Pulmonary artery endothelial cell (primary cell): ENCODE measurements at places on chromosomes 1 and 21. TPM values are rescaled to one million over a fixed set of nuclear protein-coding genes. Genes with fewer than 3 reads are reported as not detected.

GRCh38 chr1:200867018-200867811, 5.6 kb upstream of the GPR25 start:
- DNase-seq, result no peak

- peak; percentile 41 for DNase-seq
These were observed 40.7 kb upstream of the PRKACB start for GRCh38 chr1:84103197-84103992.

DNA sequence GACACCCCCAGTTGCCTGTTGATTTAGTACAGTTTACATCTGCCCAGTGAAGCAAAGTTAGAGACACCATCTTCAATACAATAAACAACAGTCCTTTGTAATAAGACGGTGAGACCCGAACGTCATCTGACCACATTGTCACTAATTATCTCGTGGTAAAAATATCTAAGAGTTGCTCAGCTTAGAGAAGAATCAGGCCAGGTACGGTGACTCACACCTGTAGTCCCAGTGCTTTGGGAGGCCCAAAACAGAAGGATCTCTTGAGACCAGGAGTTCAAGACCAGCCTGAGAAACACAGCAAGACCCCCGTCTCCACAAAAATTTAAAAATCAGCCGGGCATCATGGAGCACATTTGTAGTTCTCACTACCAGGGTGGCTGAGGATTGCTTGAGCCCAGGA, 53.5 kb downstream of the CD34 start:
- DNase-seq, result no peak

The PLPP3 gene
- 18.5 and 28.6 TPM in 2 replicates for total RNA-seq

- no peak for DNase-seq
These were observed 7.4 kb downstream of the HDAC1 start for GRCh38 chr1:32299327-32299726.

GRCh38 chr1:188669728-188670382, 1807.8 kb downstream of the BRINP3 start:
- DNase-seq, result no peak

DNA sequence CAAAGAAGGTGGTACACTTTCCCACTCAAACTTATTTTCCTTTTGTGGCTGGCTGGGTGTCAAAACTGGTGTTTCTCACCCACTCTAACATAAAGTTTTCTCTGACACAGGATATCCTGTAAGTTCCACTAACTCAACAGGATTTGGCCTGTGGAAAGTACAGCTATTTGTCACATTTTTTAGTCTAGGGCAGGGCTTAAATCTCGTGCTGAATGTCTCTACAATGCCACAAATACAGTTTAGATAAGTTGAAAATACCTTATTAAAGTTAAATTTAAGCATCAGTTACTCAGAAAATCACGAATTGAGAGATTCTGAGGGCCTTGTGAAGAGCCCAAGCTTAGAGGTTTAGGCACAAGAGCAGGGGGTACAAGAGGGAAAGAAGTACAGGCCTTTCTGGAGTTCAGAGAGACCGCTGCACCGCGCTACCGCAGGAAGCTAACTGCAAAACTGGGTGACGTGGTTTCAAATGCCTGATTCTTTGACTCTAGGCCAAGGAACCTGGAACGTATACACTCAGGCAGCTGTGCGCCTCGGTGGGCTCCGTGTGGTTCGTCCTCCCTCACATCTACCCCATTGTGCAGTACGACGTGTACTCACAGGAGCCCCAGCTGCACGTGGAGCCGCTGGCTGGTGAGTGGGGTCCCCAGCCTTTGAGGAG, 23.4 kb upstream of the PWP2 start:
- peak; percentile 41 for DNase-seq

The GSTM1 gene
- not detected in 2 replicates for total RNA-seq

GRCh38 chr1:183281039-183281438, 95.0 kb downstream of the LAMC2 start:
- no peak for DNase-seq

GRCh38 chr21:45551316-45551715, 9.1 kb upstream of the SLC19A1 start:
- peak; percentile 82 for DNase-seq

The FBLIM1 gene
- total RNA-seq, result 311 and 321 TPM in 2 replicates

DNA sequence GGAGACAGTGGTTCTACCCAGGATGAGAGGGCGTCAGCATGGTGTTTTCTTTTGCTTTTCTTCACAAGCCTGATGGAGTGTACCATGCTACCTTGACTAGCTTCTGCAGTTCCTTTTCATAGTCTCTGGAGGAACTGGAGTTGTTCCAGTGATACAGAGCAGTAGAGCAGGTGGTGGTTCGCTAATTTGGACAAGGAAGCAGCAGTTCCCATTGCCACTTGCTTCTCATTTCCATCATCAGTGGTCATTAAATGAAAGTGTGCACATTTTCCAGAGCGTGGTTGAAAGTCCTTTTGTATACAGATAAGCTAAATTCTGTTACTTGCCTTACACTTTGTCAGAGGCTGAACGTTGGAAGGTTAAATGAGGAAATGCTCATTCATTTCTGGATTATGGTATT, 182.3 kb downstream of the C1orf21 start:
- no peak for DNase-seq

The RAB42 gene
- 1.7 and 2.0 TPM in 2 replicates for total RNA-seq

DNA sequence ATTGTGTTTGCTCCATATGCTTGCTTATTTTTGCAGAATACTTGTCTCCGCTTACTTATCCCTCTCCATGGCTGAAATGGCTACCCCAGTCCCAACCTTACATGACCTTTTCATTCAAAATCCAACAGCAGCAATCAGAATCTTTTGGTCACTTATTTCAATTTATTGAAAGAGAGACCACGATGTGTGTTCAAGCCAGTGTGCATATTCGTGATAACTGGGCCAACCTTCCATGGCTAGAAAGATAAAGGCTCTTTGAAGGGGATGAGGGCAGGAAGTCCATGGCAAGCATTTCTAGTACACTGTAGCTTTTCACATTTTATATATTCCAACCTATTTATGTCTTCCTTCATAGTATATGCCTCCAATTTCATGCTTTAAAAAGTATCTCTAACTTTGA, 23.1 kb downstream of the HSD11B1 start:
- DNase-seq, result no peak

GRCh38 chr1:19255288-19255687, 3.7 kb downstream of the MRTO4 start:
- DNase-seq, result no peak

The COL9A2 gene
- 0.13 and 0.60 TPM in 2 replicates for total RNA-seq

The CYP4Z1 gene
- total RNA-seq, result not detected in 2 replicates

GRCh38 chr1:192802406-192802805, 6.4 kb upstream of the RGS2 start:
- DNase-seq, result no peak

The OR2L2 gene
- 0.07 TPM in 1 of 2 replicates, not detected in the other for total RNA-seq

DNA sequence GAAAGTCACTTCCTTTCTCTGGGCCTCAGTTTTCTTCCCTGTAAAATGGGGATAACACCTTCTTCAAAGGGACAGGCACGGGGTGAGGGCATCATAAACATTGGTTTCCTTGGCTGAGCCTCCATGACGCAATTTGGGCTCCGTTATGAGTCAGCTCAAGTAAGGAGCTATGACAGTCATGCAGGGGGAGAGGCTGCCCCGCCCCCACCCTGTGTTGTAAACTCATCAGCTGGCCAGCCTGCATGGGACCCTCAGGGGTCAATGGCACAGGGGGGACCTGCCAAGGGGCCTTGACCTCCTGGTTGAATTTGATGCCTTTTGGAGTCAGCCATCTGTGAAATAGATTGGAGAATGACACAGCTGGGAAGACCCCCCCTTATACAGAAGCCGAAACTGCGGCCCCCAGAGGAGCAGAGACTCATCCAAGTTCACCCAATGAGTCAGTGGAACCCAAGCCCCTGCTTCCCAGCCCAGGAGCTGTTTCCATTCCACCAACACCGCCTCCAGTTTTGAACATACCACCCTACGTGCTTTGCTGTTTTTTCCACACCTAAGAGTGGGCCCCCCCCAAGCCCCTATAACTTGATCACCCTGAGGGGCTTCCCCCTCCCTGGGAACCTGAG, 36.8 kb upstream of the RUNX3 start:
- DNase-seq, result no peak

DNA sequence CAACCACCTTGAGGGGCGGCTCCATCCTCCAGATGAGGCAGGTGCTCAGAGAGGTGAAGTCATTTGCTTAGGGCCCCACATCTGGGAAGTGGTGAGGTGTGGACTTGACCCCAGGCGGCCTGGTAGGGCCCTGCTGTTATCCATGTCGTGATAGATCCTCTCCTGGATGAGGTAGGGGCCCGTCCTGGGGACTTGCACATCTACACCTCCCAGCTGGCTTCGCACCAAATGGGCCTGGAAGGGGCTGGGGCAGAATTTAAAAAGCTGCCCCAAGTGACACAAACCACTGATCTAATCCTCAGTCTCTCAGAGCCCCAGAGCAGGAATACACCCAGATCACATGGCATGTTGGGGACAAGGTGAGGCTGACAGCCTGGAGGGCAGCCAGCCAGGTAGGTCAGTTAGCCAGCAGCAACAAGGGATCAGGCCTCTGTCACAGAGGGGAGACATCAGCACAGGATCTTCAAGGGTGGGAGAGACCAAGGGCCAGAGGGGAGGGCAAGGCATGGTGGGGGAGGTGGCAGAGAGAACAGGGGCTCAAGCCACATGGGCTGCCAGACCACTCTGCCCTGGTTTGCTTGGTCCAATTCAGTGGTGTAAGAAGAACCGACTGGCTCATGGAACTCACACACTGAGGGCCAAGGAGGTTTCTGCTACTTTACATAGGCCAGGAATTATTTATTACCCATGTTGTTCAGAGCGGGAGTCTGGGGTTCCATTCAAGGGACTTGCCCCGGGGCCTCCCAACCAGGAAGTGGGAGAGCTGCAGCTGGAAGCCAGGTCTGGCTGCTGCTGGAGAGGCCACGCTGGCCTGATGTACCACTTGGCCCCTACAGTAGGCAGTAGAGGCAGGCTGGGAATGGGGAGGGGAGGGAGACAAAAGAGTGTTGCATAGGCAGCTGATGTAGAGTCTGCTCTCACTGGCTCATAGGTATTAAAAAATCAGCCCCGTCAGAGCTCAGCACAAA, 12.1 kb downstream of the LRP8 start:
- DNase-seq, result no peak

- DNase-seq, result no peak
These were observed 8.8 kb upstream of the SRP9 start for GRCh38 chr1:225768662-225769426.

The ACBD6 gene
- total RNA-seq, result 53.3 and 78.5 TPM in 2 replicates

The TNFRSF25 gene
- total RNA-seq, result 8.4 and 8.8 TPM in 2 replicates

DNA sequence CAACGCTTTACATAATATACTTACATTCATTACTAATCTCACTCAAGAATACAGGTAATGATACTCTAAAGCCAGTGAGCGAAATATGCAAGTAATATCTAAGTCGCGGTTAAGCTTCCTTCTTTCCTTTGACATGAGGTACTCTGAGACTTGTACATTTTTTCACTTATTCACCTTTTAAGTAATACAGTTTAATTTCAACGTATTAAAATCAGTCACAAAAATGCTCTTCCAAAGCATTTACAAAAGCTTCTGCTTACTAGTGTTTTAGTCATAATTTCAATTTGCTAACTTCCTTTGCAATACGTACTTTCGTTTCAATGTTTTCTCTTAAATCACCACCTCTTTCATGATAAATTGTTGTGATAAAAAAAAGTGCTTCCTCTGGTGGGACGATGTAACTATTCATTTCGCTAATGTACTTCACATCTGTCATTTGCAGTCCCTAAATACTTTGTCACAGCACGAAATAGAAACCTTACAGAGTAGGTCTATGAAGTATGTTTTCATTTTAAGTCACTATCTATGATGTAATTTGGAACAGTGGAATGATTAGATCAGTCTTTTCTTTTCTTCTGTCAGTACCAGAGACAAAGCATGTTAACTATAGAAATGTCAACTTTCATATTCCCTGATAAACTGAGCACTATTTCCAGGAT, 34.0 kb upstream of the ADGRL4 start:
- DNase-seq, result no peak

DNA sequence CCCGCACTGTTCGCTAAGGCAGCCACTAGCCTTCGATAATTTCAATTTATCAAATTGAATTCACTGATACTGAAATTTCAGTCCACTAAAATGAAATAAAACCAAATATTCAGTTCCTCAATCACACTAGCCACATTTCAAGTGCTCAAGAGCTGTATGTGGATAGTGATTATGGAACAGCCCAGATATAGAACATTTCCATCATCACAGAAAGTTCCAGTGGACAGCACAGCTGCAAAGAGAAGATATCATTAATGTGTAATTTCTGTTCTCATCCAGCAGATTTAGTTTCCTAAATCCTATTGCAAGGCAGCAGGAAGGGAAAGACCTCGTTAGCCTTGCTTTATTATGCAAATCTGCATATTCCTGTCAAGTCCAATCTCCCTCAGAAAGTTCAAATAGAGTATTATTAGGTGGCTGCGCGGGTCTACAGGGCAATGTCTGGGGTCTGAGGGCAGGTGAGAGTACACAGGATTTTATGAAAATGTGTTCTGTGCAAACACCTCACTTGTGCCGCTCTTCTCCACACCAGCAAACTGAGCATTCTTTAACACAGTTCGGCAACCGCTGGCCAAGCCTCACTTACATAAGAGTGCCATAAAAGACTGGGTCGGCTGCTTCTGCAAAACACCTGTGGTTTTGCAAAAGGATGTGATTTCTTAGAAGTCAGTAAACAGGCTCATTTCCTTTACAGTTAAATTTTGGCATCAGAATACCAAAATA, 22.4 kb downstream of the CAPZB start:
- DNase-seq, result no peak

DNA sequence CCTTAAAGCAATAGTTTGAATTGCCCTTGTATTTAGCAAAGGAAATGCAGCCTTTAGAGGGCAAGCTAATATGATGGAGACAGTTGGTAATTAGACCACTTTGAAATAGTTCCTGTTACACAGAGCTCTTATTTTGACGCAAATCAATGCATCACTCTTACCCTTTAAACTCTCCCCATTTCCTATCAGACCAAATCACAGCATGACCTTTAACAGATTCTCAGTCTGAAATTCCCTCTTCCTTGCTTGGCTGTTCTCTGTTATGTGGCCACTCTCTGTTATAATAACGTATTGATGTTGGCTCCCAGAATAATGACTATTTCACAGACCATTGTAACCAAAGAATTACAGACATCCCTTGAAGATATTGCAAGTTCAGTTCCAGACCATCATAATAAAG, 66.9 kb upstream of the NGF start:
- DNase-seq, result no peak

DNA sequence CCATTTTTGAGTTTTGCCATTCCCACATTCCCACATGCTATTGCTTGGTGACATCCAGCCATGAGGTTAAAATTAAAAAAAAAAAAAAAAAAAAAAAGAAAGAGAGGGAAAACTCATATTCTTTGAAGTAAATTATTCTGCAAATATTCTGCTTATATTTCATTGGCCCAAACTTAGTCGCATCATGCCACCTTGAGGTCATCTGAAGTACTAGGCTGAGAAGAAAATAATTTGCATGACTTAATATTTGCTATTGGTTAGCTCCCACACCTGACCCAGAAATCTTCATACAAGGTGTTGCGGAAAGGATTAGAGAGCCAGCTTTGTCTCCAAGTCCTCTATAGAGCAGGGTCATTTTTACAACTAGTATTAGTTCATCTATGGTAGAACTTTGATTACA, 2206.0 kb downstream of the MRPL39 start:
- no peak for DNase-seq

The AHCTF1 gene
- total RNA-seq, result 26.1 and 38.2 TPM in 2 replicates

The HPCA gene
- total RNA-seq, result not detected in 2 replicates
